ENCODE measurements at places on chromosomes 12 and 14.

DNA sequence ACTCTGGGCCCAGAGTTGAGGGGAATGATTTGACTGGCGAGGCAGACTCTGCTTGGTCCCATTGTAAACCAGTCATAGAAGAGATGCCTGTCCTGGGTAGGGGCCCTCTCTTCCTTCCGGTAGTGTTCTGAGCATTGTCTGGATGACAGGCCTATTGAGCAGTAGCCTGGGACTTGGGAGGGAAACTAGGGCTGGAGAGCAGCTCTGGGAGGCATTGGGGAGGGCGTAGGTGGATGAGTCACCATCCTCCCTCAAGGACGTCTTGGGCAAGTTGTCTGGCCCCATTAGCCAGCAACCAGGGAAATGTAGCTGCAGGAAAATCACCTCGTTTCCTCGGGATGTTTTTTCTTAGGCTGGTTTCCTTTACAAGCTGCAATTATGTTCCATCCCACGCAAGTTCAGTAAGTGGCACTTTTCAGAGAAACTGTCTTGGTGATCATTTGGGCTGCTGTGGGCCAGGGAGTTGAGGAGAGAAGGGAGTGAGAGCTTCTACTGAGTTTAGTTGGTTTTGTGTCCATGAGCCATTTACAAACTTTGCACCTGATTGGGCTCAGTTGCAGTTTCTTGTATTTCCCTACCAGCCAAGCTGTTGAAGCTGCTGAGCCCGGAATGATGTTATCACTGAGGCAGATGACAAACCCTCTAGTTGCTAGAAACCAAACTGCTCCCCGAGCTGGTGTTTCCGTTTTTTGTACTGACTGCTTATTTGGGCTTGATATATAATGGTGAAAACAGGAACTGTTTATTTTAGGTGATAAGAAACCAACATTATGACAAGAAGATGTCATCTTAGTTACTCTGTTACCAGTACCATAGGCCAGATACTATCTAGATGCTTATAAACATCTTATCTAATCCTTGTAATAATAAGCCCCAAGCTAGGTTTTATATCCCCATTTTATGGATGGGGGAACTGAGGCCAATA, 147.6 kb downstream of the CHST11 start:
- peak; percentile 77 for DNase-seq

GRCh38 chr12:1339618-1340319, 254.6 kb downstream of the FBXL14 start:
- DNase-seq = no peak

DNA sequence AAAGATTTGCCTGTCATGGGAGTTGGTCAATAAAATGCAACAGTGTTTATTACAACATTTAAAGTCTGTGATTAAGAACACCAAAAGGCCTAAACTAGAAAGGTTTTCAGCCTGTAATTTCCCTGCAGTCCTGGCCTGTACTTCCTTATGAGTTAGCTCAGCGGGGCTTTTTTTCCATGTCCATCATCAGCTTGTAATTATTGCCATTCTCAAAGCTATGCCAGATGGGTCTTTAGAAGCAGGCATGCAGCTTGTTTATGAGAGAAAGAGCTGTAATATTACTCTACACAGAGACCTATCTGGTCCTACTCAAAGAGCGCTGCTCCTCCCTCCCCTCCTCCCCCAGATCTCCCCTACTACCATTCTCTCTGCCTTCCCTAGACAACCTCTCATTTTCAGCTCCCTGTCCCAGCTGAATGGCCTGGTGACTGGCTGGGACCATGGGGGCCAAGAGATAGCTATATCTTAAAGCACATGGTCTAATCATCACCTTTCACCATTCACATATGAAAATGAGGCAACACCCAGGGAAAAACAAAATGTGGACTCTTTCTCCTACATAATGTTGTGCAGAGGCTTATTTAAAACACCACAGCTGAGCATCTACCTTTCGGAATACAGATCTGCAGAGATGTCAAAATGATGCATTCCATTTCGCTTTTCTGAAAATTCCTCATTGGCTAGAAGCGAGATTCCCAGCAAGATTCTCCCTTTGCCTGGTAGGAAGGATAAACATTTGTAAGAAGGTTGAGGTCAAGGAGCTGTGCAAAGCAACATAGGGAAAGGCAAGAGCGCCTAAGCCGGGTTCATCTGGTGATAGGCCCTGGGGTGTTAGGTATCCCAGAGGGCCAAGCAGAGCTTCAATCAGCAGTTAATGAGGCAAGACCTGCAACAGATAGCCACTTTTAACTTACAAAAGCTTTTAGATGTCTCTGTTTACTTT, 209.7 kb upstream of the CDKN3 start:
- no peak for DNase-seq

GRCh38 chr12:77619425-77619824, 211.3 kb upstream of the NAV3 start:
- DNase-seq = no peak

DNA sequence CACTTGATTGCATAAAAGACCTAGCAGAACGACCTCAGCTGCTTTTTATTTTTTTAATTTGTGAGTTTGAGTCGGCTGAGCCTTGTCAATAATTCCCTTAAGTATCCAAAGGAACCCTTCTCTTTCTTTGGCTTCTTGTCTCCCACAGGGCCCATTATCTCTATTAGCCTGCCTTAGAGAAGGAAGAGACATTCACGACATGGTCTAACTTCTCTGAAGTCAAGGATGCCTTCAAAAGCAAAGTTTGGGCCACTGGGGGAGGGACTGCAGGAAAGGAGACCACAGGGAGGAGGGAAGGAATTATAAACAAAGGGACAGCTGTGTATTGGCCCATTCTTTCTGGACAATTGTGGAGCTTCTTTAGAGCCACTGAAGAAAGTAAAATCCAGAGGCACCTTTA, 126.4 kb downstream of the BRMS1L start:
- DNase-seq = no peak

GRCh38 chr12:1373901-1374735, 220.3 kb downstream of the FBXL14 start:
- DNase-seq = no peak

DNA sequence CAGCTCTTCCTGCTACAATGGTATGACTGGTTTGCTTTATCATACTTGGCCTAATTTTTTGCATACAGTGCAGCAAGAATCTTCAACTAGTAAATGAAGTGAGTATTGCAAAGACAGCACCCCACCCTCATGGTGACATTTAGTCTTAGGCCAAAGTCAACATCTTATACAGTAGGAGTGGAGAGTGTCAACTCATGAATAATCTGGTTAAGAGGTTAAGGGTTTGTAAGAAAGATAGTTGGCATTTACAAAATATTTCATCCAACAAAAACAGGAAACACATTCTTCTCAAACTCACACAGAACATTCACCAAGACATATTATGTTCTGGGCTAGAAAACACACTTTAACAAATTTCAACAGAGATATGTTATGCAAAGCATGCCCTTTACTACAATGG, 2.2 kb upstream of the OAS1 start:
- no peak for DNase-seq

DNA sequence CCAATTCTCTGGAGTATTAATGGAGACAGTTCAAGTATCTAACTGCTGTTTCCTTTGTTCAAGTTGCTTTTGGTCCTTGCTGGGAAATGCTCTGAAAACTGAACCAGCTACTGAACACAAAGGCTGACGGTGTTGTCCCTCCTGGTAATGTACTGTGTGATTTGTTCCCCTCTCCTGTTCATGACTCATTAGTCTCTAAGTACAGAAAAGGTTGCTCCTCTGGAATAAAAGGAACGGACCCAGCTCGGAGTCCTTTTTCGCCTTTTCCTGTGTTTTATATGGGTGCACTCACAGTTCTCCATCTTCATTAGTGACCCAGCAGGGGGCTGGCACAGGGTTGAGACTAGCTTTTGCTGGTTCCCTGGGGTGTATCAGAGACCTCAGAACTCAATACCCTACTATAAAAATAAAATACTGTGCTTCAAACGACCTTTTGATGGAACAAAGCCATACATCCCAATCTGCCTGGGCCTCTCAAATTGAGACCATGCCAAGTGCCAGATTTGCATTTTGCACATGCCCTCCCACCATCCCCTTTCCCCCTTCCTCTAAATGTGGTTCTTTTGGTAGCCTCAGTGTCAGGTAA, 269.7 kb downstream of the RAD51B start:
- DNase-seq = no peak

- no peak for DNase-seq
Observed at GRCh38 chr12:2224961-2225360, 172.2 kb downstream of the CACNA1C start.

GRCh38 chr12:115944392-115944742, 333.1 kb downstream of the MED13L start:
- DNase-seq = no peak

DNA sequence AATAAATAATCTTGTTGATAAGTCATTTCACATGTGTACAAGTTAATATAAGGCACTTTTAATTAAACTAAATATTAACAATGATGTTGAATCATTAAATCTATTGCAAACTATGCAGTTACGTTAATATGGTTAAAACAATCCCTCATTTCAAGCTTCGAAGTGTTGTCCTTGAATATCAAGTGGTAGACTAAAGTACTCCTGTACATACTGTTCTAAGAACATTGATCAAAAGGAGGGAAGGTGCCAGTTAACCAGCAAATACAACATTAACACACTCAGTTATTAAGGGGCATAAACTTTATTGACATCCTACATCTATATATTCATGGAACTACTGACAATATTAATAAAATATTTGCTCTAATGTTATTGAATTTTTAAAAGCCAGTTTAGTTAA, 8.7 kb downstream of the BCAT1 start:
- no peak for DNase-seq

DNA sequence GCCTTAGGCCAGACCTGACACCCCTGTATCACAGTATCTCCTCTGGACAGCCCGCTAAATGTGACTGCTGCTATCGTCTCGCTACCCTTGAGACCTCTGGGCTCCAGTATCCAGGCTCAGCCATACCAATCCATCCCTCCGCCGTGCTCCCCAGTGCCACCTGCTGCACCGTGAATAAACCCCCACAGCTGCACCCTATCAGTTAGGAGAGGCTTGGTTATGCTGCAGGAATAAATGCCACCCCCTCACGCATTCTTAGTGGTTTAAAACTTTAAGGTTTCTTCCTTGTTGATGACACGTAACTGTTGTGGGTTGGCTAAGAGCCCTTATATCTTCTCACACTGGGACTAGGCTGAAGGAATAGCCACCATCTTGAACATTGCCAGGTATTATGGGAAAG, 12.1 kb downstream of the CCDC63 start:
- no peak for DNase-seq

DNA sequence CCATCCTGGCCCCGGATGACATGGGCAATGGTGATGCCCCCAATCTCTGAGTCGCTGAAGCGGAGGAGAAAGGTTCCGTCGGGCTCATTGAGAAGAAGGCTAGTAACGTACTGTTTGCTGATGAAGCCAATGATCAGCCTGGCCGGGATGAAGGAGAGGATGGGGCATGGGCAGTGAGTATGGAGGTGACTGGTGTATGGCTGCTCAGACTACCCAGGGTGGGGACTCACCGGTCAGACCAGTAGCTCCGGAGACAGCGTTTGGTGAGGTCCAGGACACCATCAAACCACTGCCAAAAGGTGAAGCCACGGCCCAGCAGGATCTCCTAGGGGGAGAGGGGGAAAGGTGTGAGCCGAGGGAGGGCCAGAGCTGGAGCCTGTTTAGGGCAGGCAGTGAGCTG, 10.9 kb downstream of the NAB2 start:
- DNase-seq = no peak

DNA sequence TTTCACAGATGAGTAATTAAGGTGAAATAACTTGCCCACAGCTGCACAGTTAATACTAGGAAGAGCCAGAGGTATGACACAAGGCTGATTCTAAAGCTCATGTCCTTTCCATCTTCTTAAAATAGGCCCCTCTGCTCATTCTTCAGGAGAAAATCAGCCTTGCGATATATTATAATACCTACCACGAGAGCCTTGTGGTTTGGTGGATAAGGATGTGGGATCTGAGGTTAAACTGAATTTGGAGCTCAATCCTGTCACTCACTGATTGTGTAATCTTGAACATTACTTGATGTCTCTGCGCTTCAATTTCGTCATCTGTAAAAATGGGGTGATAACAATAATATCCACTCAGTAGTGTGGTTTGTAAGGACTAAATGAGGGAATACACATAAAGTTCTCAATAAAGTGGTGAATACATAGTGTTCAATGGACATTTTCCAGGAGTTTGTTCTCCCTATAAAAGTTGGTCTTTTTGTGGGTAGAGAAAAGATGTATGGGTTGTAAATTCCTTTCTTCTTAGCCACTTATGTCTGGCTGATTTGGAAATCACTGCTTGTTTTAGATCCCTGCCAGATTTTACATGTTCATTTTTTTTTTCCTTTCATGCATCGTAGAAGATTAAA, 25.1 kb upstream of the ATP2B1 start:
- no peak for DNase-seq

- DNase-seq = no peak
Observed at GRCh38 chr12:126708492-126708896, 1558.5 kb upstream of the TMEM132C start.

DNA sequence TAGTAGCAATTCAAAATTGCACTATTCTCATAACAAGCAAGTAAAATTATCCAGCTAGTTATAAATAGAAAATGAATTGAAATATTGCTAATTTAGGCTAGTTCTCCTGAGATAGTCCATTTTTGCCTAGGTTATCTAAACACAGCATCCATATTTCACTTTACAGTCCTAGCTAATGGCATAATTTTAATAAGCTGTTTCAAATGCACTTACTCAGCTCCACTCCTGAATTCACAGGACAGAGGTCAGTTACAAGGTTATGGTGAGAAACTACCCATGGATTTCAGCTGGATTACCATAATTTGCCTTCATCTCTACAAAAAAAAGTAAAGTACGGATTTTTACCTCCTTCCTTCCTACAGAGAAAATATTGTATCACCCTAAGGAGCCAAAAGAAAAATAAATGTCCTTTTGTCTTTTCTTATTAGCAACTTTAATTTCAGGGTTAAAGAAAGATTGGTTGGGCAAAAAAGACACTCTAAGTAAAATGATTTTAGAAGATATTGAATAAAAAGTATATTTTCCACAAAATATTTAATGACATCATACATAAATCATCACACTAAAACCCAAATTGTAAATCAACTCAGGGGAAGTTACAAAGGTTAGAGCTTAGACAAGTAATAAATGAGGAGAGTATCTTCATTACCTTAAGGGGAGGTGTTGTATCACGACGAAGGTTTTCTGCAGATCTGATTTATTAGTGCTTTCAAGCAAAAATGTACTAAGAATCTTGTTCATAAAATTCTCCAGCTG, 377.4 kb downstream of the C12orf50 start:
- no peak for DNase-seq

DNA sequence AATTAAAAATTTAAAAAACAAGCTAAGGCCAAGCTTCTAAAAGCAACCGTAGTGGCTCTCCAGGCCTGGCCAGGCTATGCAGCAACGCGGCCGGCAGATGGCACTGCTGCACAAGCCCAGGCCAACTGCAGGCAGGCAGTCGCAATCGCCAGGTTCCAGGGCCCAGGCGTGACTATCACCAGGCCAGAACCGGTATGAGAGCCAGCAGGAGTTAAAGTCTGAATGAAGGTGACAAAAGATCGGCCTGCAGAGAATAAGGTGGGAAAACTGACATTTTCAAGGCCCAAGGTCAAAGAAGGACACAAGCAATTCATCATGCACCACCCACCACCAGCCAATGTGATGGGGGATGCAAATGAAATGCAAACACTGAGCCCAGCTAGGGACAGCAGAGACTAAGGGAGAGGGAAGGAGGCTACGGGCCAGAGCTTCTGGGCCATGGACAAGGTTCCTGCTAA, 43.6 kb upstream of the ANO2 start:
- peak; percentile 66 for DNase-seq

- DNase-seq = no peak
Observed at GRCh38 chr12:14057895-14058294, 76.5 kb upstream of the GRIN2B start.
